NCI-H2107 (cell line): ENCODE measurements at places on chromosomes 2 and 18.

GRCh38 chr2:216700088-216700567 lies 4.8 kb upstream of the IGFBP5 start:
- DNase-seq = peak; percentile 29

DNA sequence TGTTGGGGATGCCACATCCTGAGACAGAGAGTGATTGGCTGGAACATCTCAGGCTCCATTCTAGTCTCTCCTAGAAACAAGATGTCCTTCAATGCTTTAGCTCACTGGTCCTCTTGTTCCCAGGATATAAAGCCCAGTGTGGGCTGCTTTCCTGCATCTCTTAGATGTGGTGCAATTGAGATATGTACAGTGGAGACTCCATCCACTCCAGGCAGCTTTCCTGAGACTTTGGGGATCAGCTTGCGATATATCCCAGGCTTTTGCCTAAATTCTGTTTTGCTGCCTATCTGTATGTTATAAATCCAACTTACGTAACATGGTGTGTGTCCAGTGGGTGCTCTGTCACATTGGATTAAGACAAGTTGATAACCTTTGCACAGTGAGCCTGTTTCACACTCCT lies 264.9 kb downstream of the SUCLG1 start:
- no peak for DNase-seq

DNA sequence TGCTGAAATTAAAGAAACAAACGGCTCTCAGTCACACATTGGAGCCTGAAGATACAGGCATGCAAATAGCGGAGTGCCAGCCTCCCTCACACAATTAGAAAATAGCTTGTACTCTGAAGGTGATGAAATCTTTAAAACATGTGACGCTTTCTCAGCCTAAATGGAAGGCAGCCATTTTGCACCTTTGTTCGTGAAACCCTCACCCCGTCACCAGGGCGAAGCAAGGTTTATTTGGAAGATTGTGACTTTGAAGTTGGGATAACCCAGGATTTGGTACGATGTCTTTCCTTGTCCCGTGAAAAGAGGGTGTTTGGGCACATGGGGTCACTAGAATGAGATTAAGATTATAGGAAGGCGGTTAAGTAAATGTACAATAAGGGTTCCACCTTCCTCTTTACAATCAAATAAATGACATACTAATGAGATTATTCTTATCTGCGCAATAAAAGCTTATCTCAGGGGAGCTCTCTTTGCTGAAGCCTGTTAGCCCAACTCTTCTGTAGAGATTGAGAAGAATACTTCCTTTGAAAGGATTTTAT lies 4.2 kb downstream of the SH3BP4 start:
- DNase-seq = no peak

DNA sequence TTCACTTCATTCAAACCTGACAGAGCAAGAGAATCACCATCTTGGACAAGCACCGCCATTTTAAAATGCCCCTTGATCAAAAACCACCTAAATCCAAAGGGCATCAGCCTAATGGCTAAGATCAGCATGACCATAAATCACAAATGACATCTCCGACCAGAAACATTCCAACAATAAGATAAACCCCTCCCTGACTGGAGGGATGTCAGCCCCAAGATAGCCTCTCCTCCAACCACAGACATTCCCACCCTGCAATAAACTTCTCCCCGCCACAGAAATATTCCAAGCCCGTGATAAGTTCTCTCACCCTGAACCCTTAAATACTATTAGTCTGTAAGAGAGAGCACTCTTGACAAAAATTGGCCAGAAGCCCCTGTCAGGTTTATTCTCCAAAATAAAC lies 21.6 kb upstream of the LYPD1 start:
- DNase-seq = no peak

GRCh38 chr2:230423851-230424458 lies 8.0 kb downstream of the SP100 start:
- DNase-seq = no peak

GRCh38 chr2:224127871-224128501 lies 88.9 kb upstream of the SERPINE2 start:
- no peak for DNase-seq

- no peak for DNase-seq
These were observed 651.3 kb downstream of the DCDC2C start for GRCh38 chr2:4354678-4355077.

- no peak for DNase-seq
These were observed 52.1 kb downstream of the RHBDD1 start for GRCh38 chr2:226887940-226888339.

DNA sequence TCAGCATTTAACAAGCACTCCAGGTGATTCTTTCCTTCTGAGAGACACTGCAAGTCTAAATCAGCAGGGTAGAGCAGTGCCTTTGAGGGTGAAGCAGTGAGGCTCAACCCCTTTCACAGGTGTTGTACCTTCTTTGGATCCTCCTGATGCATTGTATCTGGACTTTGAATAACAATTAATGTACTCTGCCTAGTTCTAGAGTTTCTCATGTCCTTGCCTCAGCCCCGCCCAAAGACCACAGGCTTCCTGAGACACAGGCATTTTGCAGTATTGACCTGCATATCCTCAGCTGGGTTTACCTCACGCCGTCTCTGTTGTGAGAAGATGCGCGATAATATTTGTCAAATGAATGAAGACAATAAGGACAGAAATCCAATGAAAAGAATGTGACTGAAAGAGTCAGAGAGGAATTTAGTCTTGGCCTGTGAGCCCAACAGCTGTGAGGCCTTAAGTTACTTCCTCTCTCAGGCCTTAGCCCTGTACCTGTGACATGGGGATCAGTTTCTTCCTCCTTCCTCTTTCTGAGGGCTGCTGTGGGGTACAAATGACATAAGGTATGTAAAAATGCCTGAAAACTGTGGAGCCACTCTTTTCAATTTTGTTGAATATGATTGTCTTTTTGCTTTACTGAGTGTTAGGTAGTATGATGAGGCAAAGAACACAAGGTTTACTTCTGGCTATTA lies 43.7 kb downstream of the WIPF1 start:
- no peak for DNase-seq

DNA sequence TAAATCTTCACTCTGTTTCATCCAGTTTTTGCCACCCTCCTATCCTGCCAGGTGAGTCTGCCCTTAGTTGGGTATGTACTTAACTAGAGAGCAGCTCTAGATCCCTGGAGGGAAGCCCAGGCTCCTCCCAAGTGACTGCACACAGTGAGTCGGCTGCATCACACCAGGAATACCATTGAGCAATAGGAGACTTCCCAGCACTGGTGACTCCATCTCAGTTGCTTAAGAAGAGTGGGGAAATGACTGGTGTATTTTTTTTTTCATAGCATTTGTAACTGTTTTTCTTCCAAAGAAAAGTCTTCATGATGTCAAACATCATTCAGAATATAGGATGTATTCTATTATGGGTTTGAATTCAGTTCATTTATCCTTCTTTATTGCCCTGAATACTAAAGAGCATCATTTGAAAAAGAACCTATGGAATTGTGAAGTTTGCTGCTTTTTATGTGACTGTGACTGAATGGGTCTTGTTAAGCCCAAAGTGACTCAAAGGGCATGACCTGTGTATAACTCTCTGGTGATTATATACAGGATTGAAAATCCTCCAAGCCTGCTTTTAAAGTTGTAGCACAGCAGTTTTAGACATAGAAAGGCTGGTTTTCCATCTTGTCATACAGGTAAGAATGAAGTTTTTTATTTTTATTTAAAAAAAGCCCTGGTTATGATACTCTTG lies 84.3 kb downstream of the MAP3K20 start:
- DNase-seq = no peak

DNA sequence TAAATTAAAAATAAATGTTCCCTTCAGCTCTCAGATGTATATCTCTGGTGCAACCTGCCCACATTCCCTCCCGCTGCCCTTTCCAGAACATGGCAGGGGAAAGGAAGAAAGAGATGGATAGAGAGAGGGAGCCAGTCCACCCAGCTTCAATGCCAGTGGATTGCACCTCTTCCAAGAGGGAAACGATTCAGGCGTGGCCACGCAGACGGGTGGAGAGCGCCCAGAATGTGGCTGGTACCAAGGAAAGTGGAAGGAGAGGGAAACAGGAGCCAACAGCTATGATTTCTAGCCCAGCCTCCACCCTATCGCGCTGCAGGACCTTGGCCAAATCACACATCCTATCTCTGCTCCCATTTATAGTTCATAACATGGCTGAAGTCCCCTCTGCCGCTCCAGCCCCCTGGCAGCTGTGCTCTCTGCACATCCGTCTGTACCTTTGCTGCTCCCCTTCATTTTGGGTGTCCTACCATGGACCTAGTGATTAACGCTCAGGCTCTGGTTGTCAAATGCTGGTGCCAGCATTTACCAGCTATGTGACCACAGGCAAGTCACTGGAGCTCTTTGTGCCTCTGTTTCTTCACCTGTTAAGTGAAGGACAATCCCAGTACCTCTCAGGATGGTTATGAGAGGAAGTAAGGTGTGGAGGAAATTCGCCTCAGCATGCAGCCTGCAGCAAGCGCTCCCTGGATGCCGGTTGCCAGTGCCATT lies 66.5 kb downstream of the SFXN5 start:
- DNase-seq = no peak

- no peak for DNase-seq
These were observed 82.6 kb upstream of the ST8SIA3 start for GRCh38 chr18:57269756-57270155.

DNA sequence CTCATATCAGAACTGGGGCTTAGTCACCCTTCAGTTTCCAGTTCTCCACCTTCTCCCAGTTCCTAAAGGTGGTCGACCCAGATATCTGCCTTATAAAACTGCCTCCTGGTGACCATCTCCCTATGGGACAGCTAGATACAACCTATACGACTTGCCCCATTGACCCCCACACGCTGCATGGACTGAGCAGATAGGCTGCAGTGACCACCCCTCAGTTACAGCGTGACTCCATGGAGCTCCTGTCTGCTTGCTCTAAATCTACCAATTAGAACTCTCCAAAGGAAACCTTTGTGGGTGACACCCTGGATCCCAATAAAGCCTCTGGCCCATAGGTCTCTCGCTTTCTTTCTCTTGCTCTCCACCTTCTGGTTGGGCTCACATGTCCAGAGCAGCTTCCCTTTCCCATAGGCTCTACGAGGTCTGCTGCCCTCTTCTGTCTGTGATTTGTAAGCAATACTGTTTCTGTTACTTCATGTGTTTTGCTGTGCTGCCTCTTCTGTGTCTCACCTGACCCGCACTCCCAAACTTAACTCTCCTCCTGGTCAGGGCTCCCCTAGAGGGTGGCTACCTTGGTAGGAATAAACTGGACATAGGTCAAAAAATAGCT lies 971.3 kb upstream of the FAM98A start:
- no peak for DNase-seq

GRCh38 chr2:10658041-10658913 lies 31.5 kb downstream of the NOL10 start:
- DNase-seq = no peak

GRCh38 chr2:240795916-240796510 lies 24.0 kb downstream of the KIF1A start:
- DNase-seq = no peak

- no peak for DNase-seq
These were observed 1033.4 kb downstream of the SOCS6 start for GRCh38 chr18:71322201-71322600.

DNA sequence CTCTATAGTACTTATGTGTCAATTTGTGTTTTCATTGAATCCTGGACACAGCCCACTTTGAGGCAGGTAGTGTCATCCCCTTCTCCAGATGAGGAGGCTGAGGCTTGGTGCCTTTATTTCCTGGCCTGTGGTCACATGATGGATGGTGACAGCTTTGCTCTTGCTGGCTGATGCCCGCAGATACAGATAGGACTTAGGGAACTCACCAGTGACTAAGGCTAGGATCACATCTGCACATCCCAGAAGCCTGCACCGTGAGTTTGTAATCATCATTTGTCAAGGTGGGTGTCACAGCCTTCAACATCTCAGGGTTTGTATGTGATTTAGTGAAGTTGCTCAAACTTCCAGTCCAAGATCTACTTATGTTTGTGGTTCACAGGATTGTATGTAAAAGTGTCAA lies 295.1 kb upstream of the RAB12 start:
- DNase-seq = no peak

GRCh38 chr18:2312440-2312839 lies 258.9 kb downstream of the METTL4 start:
- no peak for DNase-seq
